ACHN (cell line): ENCODE measurements at places on chromosomes 13 and 19.

DNA sequence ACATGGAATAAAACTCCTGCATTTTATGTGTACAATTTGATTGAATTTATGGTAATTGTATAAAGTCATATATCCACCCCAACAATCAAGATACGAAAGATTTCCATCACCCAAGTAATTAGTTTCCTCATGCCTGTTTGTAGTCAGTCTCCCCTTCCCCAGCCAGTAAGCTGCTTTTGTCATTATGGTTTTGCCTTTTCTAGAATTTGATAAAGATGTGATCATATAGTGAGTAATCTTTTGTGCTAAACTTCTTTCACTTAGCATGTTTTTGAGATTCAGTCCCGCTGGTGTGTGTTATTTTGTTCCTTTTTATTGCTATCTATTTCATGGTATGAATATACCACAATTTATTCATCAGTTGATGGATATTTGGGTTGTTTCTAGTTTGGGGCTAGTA is 16.0 kb downstream of the ITM2B start:
- DNase-seq, result no peak

- DNase-seq, result peak; percentile 59
Measured at GRCh38 chr13:99086267-99087097, 108.6 kb upstream of the DOCK9 start.

DNA sequence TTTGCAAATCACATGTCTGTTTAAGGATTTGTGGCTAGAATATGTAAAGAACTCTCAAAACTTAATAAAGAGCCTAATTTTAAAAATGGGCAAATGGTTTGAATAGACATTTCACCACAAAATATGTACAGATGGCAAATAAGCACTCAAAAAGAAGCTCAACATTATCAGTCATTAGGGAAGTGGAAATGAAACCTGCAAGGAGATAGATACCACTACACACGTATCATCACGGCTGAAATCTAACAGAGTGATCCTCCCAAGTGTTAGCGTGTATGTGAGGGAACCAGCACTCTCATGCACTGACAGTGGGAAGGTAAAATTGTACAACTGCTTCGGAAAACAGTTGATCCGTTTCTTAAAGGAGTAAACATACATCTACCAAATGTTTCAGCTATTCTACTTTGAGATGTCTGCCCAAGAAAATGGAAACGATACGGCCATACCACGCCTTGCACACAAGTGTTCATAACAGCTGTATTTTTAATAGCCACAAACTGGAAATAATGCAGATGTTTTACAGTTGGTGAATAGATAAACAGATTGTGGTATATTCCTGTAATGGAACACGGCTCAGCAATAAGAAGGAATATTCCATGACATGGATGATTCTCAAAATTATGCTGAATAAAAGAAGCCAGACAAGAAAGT is 14.5 kb downstream of the ARHGEF7 start:
- no peak for DNase-seq

- peak; percentile 56 for DNase-seq
Measured at GRCh38 chr19:16778796-16779411, 50.3 kb upstream of the SIN3B start.

DNA sequence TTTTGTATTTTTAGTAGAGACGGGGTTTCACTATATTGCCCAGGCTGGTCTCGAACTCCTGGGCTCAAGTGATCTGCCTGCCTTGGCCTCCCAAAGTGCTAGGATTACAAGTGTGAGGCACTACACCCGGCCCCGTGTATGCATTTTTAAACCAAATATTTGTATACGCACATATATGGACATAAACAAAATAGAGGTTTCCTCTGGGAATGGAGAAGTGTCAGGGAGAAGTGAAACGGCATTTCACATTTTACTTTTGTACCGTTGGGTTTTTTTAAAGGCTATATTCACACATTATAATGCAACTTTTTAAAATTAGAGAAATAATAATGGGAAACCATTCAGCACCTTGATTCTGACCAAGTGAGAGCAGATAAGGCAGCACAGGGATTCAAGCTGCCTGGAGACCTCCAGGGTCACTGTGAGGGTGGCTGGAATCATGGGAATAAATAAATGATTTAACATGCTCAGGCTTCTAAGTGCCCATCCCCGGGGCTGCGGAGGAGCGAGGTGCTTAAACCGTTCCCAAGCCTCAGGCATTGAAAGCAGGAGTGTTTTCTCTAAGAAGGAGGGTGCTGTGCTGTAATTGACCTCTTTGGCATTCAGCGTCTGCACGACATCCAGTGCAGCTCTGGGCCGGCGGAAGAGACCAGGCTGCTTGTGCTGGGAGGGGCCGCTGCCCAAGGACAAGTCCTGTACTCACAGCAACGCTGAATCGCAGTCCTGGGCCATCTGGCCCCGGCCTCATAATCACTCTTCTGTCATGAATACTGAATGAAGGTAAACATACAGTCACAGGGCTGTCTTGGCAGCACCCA is 24.7 kb downstream of the GPR42 start:
- no peak for DNase-seq

DNA sequence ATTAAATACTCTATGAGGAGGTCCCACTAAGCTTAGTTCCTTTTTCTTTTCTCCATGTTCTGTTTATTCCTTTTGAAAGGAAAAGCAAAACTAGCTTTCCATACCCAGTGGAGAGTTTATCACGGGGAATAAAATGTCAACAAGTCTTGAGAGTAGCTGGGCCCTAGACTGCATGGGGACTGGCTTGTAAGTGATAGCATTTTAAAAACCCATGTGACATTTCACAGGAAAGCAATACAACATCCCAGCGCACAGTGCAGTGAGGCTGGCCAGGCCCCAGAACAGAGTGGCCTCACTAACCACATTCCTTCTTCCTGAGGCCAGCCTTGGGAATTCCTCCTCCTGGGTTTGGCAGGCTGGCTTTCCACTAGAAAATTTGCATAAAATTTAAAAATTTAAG is 149.8 kb downstream of the DLEU7 start:
- no peak for DNase-seq

- no peak for DNase-seq
Measured at GRCh38 chr13:42001580-42001979, 40.7 kb upstream of the VWA8 start.

DNA sequence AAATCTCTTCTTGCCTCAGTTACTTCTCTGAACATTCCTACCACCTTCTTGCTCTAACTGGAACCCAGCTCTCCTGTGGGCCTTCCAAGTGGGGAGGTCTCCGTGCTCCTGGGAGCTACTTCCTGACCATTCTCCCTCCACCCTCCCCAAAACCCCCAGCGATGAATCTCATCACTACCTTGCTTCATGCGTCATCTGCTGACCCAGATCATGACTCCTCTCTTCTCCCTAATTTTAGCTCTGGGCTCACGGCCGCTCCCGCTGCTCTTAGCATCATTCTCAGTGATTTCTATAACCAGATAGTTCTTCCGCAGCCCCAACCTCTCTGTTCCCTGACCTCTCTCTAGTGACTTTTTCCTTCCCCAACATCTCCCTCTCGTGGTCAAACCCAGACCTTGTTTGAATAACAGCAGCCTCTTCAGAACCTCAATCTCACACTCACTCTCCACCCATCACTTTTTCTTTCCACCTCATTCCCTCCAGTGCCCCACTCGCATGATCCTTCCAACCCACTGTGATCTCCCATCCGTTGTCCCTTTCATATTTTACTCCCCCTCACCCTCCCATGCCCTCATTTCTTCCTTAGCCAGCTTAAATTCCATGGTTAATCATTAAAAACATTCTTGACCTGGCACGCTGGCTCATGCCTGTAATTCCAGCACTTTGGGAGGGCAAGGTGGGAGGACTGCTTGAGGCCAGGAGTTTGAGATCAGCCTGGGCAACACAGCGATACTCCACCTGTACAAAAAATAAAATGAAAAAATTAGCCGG is 21.8 kb downstream of the MRPS12 start:
- peak; percentile 87 for DNase-seq

DNA sequence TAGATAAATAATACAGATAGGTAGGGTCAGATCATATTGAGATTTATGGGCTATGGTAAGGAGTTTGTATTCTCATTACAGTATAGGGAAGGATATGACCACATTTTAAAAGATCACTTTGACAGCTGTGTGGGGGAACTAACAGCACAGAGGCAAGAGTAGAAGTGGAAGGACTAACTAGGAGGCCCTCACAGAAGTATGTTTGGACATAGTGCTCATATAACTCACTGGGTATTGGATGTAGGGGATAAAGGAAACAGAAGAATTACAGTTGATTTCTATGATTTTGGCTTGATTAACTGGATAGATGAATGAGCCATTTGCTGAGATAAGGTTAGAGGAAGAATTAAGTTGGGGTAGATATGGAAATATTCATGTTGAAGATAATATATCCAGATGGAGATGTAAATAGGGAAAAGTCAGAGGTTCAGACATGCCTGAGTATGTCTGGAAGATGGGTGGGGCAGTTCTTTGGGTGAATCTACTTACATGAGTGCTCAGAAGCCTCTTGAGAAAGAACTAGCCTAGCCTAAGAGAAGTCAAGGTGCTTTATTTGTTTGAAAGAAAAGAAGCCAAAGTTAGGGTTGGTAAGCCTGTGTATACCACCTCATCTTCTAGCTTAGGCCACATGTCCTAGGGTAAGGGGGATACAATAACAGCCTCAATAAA is 133.4 kb downstream of the NDFIP2 start:
- no peak for DNase-seq

- no peak for DNase-seq
Measured at GRCh38 chr19:58555369-58555885, 522 bp upstream of the CHMP2A start.

DNA sequence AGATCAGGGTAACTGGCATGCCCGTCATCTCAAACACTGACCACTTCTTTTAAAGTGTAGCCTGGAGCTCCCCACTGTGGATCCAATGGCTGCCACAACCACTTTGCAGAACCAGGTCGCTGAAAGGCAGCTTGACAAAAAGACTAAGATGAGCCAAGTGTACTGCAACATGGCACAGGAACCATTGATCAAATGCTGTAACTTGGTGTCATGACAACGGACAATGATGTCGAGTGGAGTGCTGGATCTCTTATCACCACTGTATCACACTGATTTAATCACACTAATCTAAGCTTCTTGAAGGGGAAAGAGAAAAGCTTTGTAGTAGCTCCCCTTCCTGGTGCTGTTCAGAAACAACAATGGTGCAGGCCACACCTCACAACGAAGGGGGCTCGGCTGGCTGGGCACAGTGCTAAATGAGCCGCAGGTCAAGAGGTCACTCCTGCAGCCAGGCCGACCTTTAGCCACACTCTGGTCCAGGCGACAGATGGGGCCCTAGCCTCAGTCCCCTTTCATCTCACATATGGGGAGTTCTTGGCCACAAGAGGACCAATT is 2.2 kb upstream of the TNFRSF19 start:
- no peak for DNase-seq

- no peak for DNase-seq
Measured at GRCh38 chr13:78934336-78934735, 275.4 kb upstream of the OBI1 start.

GRCh38 chr19:42276821-42277220 is 7.8 kb downstream of the CIC start:
- no peak for DNase-seq

DNA sequence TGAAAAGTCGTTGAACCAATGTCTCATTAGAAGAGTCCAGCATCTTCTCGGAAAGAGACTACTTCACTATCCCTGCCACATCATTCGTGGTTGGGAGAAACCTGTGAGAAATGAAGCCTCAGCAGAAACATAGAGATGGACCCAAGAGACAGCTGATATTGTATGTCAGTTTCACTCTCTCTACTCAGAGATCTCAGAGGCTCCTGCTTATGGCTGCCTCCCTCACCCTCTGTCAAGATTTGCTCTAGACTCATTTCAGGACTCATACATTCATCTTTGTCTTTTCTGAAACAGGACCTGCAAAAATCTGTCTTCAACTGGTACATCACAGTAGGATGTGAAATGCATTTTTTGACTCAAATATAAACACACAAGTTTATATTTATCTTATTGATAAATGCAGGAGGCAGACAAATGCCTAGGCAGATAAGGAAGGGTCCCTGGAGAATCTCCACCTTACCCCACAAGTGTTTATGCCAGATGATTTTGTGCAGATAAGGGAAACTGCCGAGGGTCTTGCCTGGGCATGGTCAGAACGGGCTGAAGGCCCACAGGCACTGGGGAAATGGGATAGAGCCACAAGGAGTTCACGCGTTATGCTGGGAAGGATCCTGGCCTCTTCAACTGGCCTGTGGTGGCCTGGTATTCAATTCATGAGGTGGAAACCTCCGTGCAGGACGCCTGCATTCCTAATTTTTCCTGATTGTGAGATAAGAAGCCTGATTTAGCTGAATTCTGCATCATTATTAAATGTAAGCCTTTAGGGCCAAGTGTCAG is 1834.0 kb upstream of the PCDH20 start:
- no peak for DNase-seq

DNA sequence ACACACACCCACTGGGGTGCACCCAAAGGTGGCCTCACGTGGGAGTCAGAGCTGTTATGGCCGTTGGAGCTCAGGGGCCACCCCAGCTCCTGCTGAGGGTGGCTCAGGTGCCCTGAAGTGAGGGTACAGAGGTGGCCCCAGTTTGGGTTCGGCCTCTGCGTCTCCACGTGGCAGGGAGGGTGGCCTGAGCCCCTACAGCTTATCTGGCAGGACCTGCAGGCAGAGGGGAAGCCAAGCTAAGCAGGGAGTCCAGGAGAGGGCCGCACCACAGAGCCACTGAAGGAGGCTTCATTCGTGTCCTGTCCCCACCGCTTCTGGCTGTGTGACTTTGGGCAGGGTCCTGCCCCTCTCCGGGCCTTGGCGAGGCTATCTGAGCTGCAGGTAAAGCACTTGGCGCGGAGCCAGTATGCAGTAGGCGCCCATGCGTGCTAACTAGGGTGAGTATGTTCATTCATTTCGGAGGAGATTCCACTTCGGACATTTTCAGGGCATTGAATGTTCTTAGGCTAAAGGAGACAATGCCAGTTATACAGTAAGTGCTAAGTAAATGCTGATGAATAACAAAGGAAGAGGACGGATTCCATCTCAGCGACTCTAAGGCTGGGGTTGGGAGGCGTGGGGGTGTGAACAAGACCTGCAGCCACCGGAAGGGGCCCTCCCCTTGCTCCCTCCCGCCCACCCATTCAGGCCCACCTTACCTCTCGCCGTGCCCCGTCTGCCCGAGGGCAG is 4.9 kb downstream of the REX1BD start:
- DNase-seq, result no peak

DNA sequence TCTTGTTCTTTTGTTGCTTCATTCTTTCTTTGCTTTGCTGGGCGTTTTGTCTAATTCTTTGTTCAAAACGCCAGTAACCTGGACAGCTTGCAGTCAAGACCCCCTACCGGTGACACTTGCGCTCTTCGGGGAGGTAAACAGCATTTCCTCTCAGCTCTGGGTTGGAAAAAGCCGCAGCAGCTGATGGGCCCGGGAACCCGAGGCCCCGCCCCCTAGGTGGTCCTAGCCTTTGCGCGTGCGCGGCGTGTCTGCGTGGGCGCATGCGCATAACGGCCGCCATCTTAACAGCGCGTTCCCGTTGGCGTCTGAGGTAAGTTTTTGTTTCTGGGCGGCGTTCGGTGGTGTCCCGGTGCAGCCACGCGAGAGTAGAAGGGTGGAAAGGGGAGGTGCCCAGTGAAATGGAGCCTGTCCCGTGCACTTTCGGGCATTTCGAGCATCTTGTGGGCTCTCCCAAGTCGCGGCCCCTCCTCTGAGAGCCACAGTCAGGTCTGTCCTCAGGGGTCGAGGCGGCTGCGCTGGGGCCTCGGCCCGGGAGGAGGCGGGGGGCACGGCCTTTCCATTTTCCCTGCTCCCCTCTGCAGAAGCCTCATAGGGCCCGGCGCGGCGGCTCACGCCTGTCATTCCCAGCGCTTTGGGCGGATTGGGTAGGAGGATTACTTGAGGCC is at the start of gene ZNF559:
Gene ZNF559 (plus strand): TSS at position 261 of the 665 bp plus-strand sequence. CDS start 14,371 bp downstream, outside the sequence.
- DNase-seq, result peak; percentile 92
